Activated T-helper 1 cell treated with anti-CD3 and anti-CD28 coated beads, Interleukin-12 subunit alpha, Interleukin-12 subunit beta, Interleukin-2, Interleukin-4 antibody, amounts not matched to agents 30 ng/mL and 10 ng/mL and 1 ng/mL, durations not matched to agents 14 hours and 24 hours and 36 hours (primary cell): ENCODE measurements at places on chromosomes 5 and 9. TPM values are rescaled to one million over a fixed set of nuclear protein-coding genes. Genes with fewer than 3 reads are reported as not detected.

Gene CAMLG
- 25.9 and 26.9 TPM in 2 replicates for total RNA-seq

Gene WDR41
- 27.0 and 27.2 TPM in 2 replicates for total RNA-seq

Gene ACSL6
- 48.1 and 50.6 TPM in 2 replicates for total RNA-seq

Gene GEMIN5
- 36.4 and 40.2 TPM in 2 replicates for total RNA-seq

Gene OR1Q1
- total RNA-seq, result not detected in 2 replicates

Gene INSL6
- not detected in 2 replicates for total RNA-seq

Gene HMGCS1
- 216 and 218 TPM in 2 replicates for total RNA-seq

Gene FBP2
- not detected in 2 replicates for total RNA-seq

Gene GPR107
- 23.1 and 24.9 TPM in 2 replicates for total RNA-seq

Gene PLPPR1
- total RNA-seq, result not detected in 2 replicates

Gene NUDCD2
- total RNA-seq, result 39.3 and 44.0 TPM in 2 replicates

Gene ZNF474
- not detected in 2 replicates for total RNA-seq

- no peak for DNase-seq
Measured at GRCh38 chr5:141816598-141817399, 61.4 kb downstream of the PCDH1 start.

- no peak for DNase-seq
Measured at GRCh38 chr9:77820293-77820954, 172.3 kb upstream of the GNA14 start.

- DNase-seq, result no peak
Measured at GRCh38 chr5:140169410-140169809, 5.6 kb upstream of the CYSTM1 start.

- DNase-seq, result no peak
Measured at GRCh38 chr9:80496901-80497556, 925.3 kb downstream of the TLE4 start.

GRCh38 chr9:95552814-95553546, 36.2 kb upstream of the PTCH1 start:
- no peak for DNase-seq

DNA sequence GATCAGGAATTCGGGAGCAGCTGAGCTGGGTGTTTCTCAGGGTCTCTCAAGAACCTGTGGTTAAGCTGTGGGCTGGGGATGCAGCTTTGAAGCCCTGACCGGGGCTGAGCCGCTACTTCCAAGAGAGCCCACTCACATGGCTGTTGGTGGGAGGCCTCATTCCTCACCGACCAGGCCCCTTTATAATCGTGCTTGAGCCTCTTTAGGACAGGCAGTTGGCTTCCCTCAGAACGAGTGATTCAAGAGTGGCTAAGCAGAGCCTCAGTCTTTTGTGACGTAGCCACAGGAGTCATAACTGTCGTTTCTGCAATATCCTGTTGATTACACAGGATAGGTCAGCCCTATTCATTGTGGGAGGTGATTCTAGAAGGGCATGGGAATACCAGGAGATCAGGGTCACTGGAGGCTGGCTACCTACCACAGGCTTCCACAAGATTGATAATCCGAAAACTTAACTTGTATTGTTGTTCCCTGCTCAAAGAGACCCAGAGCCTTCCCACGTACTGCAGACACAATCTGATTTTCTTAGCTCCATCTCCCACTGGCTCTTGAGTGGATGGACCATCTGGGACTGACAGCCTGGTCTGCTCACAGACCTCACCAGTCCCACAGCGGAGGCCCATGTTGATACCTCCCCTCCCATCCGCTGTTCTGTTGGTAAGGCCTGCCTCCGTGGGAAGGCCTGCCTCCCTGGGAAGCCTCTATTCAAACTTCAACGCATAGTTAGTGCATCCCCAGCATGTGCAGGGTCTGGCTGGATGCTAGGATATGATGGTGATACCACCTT, 3.0 kb upstream of the ERGIC1 start:
- DNase-seq, result no peak

- no peak for DNase-seq
Measured at GRCh38 chr5:93585767-93586385, 2.9 kb downstream of the NR2F1 start.

DNA sequence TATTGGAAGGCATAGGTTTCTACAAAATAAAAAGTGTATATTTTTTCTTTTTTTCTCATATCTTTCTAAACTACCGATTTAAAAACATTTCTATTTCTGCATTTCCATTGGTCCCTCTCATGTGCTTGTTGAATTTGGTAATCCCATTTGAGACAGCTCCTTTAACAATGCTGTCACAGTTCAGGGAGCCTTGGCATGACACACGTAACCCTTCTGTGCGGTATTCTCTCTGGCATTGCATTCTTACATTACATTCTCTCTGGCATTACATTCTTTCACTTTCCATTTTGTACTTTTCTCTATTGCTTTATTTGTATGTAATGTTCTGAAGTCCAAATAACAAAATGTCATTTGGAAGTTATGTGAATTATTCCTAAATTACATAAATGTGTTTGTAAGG, 150.7 kb upstream of the RASGRF2 start:
- DNase-seq, result no peak

DNA sequence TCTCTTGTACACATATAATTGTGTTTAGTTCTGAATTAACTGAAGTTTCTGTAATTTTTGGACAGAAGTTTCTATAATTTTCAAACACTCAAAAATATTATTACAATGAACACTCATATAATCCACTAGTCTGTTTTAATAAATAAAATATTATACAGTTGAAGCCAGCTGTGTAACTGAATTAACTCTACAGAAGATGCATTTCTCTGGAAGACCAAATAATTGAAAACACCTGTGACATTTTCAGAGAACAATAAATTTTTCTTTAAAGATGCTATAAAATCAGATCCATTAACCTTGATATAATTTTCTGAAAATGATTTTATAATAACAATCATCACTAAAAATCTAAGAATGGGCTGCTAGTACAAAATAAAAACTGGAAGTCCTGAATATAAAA, 14.7 kb downstream of the NADK2 start:
- no peak for DNase-seq

DNA sequence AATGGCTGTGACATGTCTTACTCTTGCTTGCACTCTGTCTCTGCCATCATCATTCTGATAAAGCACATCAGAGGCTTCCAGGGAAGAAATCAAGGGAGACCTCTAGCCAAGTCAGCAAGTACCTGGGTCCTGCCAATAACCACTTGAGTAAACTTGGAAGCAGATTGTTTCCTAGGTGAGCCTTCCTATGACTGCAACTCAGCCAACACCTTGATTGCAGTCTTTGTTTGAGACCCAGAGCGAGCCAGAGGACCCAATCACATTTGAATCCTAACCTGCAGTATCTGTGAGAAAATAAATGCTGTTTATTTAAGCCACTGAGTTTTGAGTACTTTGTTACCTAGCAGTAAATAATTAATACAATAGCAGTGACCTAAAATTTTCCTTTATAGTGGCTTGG, 356.8 kb upstream of the CHD1 start:
- no peak for DNase-seq

GRCh38 chr9:134025606-134026541, 593 bp downstream of the BRD3OS start:
- DNase-seq, result peak; percentile 36

DNA sequence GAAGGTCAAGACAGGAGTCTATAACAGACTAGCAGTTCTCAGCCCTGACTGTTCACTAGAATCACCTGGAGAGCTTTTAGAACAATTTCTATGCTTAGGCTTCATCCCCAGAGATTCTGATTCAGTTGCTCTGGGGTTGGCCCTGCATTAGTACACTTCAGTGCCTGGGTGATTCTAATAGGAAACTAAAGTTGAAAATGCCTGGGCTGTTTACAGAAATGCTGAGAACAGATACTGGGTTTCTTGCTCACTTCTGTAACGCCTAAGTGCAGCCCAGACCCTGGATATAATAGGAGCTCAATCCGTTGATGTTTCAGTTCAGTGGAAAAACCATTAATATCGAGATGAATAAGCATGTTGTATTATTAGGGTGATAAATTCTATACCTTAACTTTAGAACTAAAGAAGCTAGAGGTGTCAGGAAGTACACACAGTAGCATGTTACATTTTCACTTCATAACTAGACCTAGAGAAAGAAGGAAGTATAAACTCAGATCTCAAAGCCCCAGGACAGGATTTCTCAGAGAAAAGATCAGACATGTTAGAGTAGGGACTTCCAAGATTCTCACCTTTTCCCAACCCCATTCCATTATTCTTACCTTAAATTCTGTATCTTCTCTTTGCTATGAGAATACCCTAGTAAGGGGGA, 20.4 kb downstream of the HAVCR2 start:
- DNase-seq, result no peak

DNA sequence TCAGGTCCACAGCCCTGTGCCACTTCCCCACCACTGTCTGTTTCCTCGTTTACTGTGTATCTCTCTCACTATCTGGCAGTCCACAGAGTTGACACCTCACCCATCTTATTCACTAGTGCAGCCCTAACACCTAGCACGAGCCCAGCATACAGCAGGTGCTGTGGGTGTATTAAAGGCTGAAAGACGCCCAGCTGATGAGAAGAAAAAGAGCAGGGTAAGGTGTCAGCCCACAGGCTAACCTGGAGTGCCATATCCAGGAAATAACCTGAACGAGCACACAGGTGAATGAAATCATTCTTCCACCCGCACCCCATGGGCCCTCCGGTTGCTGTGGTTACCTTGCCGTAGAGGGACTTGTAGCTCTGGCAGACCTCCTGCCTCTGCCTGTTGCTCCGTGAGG, 18.6 kb downstream of the ANXA6 start:
- no peak for DNase-seq

- DNase-seq, result no peak
Measured at GRCh38 chr9:90830051-90830450, 28.4 kb downstream of the SYK start.

- peak; percentile 3 for DNase-seq
Measured at GRCh38 chr9:3758816-3759576, 233.2 kb upstream of the RFX3 start.

GRCh38 chr5:21642312-21642711, 1210.8 kb downstream of the CDH12 start:
- no peak for DNase-seq

GRCh38 chr5:82918311-82919031, 158.7 kb downstream of the TMEM167A start:
- no peak for DNase-seq

GRCh38 chr5:124655921-124656511, 90.4 kb downstream of the ZNF608 start:
- no peak for DNase-seq

DNA sequence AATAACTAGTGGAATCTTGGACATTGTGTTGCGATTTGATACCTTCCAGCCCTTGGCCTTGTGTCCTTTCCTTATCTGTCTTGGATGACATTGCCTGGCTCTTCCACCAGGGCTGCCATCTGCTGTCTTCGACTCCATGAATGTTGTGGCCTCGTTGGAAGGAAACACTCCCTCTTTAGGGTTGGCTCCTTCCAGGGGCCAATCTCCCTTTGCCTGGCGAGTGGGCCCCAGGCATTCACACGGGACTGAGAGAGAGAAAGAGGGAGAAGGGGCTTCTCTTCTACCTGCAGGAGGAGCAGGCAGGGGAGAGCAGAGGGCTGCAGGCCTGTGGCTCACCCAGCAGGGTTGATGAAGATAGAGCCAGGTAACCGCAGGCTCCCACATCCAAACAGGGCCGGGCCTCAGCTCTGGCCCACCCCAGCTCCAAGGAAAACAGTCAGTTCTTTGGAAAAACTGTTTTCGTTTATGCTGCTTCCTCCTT, 31.3 kb downstream of the FGF1 start:
- no peak for DNase-seq

DNA sequence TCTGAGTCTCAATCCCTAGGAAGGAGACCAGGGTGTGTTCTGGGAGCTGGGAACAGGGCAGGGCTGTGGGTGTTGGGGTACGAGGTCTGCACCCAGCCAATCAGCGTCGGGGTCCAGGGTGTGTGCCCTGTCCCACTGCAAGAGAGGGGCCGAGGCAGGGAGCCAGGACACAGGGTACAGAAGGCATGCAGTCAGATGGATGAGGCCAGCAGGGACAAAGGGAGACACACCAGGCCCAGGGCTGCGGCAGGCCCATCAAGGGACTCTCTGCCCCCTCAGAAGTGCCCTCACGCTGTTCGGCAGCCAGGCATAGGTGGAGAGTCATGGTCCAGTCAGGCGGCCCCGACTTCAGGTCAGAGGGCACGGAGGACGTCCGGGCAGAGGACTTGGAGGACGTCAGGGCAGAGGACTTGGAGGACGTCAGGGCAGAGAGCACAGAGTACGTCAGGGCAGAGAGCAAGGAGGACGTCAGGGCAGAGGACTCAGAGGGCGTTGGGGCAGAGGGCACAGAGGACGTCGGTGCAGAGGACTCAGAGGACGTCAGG, 28.8 kb upstream of the ADAMTS2 start:
- DNase-seq, result no peak

DNA sequence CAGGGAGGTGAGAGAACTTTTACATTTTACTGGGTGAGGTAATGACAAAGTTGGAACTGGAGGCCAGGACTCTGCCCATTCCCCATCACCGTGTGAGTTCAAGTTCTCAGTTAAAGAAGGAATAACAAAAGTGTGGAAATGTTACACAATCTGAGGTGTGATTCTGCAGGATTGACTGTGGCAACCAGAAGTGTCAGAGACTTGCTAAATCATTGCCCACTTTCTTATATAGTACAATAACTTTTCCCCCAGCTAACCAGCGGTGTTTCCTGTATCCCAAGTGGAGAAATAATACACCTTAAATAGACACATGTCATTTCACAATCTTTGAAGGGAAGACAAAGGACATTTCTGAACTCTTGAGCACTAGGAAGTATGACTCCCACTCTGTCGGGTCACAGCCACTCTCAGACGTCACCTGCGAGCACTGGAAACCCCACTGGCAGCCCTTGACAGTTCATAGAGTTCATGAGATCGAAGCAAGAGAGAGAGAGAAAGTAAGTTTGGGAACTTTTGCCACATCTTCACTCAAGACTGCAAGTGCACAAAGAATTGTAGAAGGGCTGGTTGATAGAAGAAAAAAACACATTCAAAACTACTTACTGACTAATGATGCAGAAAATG, 28.4 kb downstream of the PAX5 start:
- DNase-seq, result no peak

DNA sequence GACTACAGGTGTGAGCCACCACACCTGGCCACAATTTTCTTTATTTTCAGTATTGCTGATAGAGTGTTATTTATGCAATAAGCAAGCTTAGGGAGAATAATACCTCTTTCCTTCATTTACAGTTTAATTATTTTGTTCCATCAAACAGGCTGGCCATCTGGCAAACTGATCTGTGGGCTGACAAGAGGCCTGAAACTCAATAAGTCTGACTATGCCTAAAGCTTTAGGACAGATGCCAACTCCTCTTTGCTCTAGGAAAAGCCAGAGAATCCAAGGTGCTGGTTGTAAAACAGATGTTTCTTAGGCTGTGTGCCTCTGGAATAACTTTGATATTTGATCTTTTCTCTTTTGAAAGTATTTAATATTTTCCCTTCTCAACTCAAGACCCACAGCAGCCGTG, 98.4 kb downstream of the TARS1 start:
- DNase-seq, result no peak
